Liver (tissue), 10 donors: ENCODE measurements at places on chromosomes 7 and 10. TPM values are rescaled to one million over a fixed set of nuclear protein-coding genes. Genes with fewer than 3 reads are reported as not detected.

Gene LANCL2
- total RNA-seq: 11.2 TPM

Gene LEP
- total RNA-seq: not detected

Gene CCDC146
- total RNA-seq: 2.7 TPM

Gene FAM185A
- total RNA-seq: 20.7 TPM

Gene NPC1L1
- total RNA-seq: 16.4 TPM

Gene PRSS37
- not detected for total RNA-seq

Gene ECD
- total RNA-seq: 14.4 TPM

Gene SPAM1
- total RNA-seq: not detected

Gene AKR1C8
- not detected for total RNA-seq

Gene WIPF3
- not detected for total RNA-seq

Gene CBLL1
- total RNA-seq: 9.0 TPM

Gene NPTX2
- total RNA-seq: 1.5 TPM

Gene ATOH7
- 0.33 TPM for total RNA-seq

Gene ADAM22
- 0.61 TPM for total RNA-seq

Gene AGBL3
- total RNA-seq: 2.0 TPM

Gene ASAH2
- total RNA-seq: 0.75 TPM

Gene GBX1
- not detected for total RNA-seq

Gene SORCS1
- 0.09 TPM for total RNA-seq

Gene GALNT17
- total RNA-seq: 0.42 TPM
